ENCODE measurements at places on chromosomes 1 and 21. TPM values are rescaled to one million over a fixed set of nuclear protein-coding genes. Genes with fewer than 3 reads are reported as not detected.

- DNase-seq, result no peak
Observed at GRCh38 chr1:30696831-30697230, 26.6 kb downstream of the MATN1 start.

Gene ADORA3
- not detected for total RNA-seq

- no peak for DNase-seq
Observed at GRCh38 chr1:32741059-32741412, 38.5 kb upstream of the SYNC start.

GRCh38 chr1:240691501-240691900 lies 79.5 kb upstream of the GREM2 start:
- no peak for DNase-seq

DNA sequence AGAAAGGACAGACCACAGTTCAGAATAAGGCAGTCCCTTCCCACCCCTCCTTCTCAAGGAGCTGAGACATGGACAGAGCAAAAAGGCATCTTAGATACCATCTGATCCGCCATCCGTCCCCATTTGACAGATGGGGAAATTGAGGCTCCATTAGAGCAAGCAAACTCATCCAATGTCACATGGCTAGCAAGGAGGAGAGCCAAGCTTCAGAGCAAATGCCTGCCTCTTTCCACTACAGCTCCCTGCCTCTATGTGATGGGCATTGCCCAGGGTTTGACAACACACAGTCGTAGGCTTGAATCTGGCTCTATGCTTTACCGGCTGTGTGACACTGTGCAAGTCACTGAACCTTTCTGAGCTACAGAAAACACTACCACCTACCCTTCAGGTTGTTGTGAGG lies 3.9 kb downstream of the SLC30A2 start:
- DNase-seq, result no peak

Gene CHI3L2
- total RNA-seq, result not detected

Gene ACTN2
- not detected for total RNA-seq

DNA sequence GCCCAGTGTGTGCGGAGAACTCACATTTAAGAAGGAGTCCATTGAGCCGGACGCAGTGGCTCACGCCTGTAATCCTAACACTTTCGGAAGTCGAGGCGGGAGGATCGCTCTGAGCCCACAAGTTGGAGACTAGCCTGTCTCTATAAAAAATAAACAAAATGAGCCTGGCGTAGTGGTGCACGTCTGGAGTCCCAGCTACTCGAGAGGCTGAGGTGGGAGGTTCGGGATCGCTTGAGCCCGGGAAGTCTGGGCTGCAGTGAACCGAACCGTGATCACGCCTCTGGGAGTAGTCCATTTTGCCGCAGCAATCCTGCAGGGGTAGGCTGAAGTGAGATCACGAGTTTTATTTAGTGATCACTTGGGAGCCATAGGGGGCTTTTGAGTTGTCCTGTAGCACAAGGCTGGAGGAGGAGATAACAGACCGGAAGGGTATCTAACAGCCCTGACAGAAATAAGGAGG lies 497 bp upstream of the FUCA1 start:
- DNase-seq, result no peak

Gene FAF1
- 97.3 TPM for total RNA-seq

- DNase-seq, result no peak
Observed at GRCh38 chr1:111723091-111723806, 15.9 kb downstream of the INKA2 start.

GRCh38 chr1:110690709-110691365 lies 16.1 kb upstream of the KCNA3 start:
- DNase-seq, result no peak

- DNase-seq, result no peak
Observed at GRCh38 chr1:116667078-116667574, 407 bp downstream of the IGSF3 start.

Gene NKAIN1
- 0.68 TPM for total RNA-seq

Gene CLCA4
- not detected for total RNA-seq

Gene SHCBP1L
- not detected for total RNA-seq

DNA sequence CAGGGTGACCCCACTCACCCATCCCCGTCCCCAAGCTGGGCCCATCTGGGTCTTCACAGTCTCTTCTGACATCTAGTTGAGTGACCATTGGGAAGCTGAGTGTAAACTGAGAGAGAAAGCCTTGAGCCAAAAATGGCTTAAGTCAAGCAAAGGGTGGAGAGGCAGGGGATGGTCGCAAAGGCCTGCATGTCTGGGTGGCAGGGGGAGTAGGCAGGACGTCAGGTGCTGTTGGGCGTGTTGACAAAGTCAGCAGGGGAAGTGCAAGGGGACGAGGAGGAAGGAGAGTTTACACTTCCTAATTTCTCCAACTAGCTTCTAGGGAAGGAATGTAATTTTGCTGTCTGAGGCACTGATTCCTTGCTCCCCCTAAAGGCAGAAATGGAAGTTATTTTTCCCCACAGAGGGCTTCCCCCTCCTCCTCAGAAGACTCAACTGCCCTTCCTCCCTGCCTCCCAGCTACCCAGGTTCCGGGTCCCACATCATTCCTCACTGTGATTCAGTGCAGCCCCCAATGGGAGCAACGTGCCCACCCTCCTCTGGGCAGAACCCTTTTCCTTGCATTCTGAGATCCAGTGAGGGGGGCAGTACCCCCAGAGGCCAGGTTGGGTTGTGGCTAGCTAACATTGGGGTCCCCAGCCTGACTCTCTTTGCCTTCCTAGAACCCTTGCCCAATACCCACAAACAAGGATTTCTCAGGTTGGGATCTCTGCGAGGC lies 1.2 kb upstream of the ADORA1 start:
- no peak for DNase-seq

Gene SUSD4
- 0.14 TPM for total RNA-seq

Gene OR2C3
- total RNA-seq, result not detected

GRCh38 chr21:44583800-44584147 lies 3.4 kb upstream of the KRTAP10-5 start:
- DNase-seq, result no peak

Gene ATP1A1
- 30.8 TPM for total RNA-seq

DNA sequence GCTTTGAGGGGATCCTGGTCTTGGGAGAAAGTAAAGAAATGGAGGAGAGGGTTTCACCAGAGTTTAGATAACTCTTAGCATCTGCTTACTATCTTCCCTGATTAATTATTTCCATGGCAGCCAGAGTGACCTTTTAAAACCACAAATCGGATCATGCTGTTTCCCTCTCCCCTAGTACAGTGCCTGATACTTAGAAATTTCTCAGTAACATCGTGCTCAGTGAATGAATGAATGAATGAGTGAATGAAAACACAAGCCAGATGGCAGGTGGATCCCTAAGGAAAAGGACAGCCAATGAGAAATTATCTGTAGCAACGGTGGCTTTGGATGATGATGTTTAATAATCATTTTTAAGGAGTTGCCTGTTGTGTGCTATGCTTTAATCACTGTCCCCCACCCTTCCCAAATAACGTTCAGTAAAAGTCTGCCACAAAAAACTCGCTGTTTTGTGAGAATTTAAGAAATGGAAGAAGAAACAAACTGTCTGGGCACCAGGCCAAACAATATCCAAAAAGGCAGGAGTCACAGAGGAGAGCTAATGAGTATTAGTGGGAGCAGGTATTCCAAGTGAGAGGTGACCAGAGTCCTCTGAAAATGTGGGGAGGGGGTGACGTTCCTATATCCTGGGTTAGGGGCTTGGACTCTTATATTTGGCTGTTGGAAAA lies 737 bp upstream of the SMAP2 start:
- DNase-seq, result no peak

- DNase-seq, result no peak
Observed at GRCh38 chr1:97942161-97943123, 21.6 kb upstream of the DPYD start.

DNA sequence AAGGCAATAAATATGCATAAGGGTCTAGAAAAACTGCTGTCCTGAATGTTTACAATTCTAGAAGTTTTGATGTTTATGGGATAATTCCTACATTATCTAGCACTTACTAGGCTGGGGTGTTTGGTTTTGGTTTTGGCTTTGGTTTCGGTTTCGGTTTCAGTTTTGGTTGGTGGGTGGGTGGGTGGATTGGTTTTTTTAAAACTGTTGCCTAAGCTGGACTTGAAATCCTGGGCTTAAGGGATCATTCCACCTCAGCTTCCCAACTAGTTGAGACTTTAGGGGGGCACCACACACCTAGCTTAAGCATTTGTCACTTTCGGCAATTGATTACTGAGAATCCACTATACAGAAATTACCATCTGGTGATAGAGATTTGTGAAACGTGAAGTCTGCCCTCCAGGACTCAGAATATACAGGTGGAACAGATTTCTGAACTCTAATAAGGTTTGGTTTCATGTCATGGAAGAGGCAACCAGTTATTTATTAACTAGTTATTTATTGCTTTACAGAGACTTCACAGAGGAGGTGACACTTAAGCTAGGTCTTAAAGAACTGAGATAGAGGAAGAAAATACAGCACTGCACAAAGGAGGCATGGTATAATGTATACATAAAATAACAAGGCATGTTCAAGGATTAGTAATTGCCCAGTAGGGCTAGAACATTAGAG lies 69.6 kb downstream of the PIK3R3 start:
- peak; percentile 47 for DNase-seq

DNA sequence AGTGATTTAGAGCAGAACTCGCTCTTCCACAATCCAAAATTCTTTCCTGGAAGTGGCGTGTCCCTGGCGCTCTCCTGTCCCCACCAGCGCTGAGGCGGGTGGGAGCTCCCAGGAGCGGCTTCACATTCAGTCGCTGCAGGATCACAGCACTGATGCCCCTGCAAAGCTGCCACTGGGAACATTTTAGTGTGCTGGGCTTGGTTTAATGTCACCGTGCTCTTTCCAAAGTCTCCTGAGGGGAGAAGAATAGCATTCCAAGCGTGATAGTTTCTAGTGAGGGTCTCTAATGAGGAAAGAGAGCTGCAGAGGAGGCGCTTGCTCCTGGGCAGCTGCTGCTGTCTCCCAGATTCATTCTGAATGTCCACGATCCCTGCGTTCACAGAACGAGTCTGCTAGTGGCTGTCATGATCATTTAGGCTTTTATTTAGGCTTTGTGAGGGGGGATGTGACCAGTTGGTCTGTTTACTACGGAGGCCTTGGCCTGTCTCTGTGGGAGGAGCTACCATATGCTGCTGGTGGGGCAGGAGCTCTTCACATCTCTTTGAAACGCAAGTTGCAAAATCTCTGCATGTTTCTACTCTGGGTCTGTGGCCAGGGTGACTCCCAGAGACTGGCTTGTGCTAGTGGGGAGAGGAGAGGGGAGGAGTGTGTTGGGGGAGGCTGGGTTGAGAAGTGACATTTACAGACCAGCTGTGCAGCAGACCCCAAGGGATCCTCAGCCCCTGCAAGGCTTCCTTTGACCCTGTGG lies 23.4 kb downstream of the OLFML3 start:
- DNase-seq, result no peak

Gene ZMYND12
- total RNA-seq, result not detected

GRCh38 chr1:74763807-74764206 lies 30.9 kb downstream of the TYW3 start:
- no peak for DNase-seq

DNA sequence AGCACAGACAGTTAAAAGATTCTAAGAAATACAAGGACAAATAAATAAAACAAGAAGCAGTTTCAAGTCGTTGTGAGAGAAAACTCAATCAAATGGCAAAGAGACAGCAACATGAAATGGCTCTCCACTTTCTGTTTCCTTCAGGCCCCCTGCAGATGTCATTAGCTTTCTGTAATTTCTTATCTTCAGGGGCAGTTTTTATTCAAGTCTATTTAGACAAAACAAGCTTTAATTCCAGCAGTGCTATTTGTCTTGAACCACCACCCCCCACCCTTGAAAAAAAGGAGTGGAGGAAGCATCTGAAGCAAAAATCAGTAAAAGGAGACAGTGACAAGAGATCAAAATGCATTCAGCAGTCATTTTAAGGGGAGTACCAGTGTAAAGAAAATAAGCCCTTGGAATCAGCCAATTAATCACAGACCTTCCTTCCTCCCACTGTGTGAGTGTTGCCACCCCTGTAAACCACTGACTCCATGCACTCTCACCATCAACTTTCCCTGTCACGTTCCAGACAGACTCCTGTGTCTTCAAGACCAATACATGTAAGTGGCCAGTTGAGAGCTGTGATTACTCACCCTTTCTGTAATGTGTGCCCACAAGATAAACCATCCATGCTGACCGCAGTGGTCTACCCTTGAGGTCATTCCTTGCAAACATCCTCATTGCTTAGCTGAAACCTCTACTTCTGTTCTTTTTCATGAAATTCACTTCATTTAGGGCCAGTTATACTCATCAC lies 136.1 kb upstream of the HOOK1 start:
- peak; percentile 99 for DNase-seq

Gene SOX13
- 1.4 TPM for total RNA-seq

- no peak for DNase-seq
Observed at GRCh38 chr1:157781048-157781447, 4.1 kb upstream of the FCRL2 start.

DNA sequence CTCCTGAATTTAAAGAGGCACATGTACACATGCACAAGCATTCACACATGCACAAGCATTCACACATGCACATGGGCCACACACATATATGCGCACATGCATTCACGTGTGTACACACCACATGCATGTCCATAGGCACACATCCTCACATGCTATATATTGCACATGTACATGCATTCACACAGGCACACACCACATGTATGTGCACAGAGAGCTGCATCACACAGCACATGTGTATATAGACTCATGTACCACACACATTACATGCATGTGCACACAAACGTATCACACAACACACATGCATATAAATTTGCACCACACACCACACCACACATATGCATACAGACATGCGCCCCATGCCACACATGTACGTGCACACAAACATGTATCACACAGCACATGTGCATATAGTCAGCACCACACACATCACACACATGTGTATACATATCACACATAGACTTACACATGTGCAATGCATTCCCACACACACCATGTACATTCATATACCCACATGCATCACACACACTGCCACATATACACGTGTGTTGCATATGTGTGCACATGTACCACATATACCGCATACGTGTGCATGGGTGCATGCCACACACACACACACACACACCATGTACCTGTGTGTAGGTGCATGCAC lies 54.6 kb upstream of the COL18A1 start:
- no peak for DNase-seq

DNA sequence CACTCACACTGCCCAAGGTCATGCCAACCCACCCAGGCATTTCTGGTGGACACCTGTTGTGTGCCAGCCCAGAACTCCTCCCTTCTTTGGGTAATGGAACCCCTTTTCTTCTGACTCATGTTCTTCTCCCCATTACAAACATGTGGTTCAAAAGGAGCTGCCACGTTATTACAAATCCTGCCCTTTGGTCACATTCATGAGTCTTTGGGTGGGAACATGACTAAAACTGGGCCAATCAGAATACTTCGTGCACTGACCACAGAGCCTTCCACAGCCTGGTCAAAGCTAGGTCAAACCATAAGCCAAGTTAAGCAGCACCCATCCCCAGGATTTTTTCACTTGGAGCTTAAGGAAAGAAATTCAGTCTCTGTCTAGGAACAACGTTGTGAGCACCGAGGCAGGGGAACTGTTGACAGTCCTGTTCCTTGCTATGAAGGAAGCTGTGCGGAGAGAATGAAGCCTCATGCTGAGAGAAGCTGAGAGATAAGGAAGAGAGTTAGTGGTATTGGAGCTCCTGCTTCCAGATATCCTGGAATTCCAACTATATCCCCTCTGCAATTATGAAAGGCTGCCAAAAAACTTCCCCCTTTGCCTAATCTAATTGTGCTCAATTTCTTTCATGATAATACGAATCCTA lies 46.8 kb upstream of the DIPK1A start:
- DNase-seq, result no peak

Gene B3GALT2
- 0.99 TPM for total RNA-seq
